ENCODE measurements at places on chromosomes 13 and 19.

DNA sequence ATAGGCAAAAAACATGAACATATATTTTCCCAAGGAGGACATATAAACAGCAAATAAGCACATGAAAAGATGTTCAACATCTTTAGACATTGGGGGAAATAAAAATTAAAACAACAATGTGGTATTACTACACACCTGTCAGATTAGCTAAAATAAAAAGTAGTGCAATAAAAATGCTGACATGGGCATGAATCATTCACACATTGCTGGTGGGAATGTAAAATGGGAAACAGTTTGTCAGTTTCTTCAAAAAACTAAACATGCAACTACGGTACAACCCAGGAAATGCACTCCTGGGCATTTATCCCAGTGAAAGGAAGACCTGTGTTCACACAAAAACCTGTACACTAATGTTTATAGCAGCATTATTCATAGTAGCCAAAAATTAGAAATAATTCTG is 5.3 kb upstream of the SUCLA2 start:
- no peak for DNase-seq

DNA sequence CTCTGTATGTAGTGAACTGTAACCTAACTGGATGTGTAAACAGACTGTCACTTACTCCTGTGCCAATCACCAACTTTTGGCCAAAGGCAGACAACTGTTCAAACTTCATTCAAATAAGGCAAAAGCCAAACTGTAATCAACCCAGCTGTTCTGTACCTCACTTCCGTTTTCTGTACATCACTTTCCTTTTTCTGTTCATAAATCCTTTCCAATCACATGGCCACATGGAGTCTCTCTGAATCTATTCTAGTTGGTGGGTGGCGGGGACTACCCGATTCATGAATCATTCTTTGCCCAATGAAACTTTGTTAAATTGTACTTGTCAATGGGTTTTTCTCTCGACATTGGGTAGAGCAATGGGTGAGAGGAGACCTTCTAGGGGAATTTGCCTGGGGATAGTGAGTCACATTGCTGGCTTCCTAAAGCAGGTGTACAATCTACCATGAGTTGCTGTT is 178.3 kb upstream of the RFC3 start:
- peak; percentile 54 for DNase-seq

DNA sequence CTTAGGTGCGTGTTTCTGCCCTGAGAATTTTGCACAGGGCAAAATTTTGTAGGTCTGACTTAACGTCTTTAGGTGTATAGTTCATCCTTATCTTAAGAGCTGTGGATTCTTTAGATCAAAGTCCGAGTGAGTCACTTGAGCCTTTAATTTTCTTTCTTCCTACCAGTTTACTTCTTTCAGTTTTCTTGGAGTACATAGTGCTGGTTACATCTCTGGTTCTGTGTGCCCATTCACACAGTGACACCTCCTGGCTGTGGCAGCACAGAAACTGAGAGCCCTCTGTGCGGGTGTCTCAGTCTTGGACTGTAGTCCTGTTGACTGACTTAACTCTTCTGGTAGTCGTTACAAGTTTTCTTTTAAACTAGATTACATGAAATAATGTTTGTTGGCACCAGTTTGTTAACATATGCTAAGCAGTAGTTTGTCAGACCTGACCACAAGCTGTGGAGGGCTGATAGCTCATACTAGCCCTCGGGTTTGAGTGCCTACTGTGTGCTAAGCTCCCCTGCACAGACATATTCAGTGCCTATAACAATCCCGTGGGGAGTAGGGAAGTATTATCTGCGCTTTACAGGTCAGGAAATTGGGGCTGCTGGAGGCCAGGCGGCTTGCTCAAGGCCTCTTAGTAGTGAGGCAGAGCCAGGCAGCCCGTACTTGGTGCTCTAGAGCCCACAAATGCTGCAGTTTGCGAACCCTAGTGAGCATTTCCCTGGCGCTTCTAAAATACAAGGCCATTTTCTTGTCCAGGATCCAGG is 1.6 kb downstream of the GATAD2A start:
- peak; percentile 40 for DNase-seq

DNA sequence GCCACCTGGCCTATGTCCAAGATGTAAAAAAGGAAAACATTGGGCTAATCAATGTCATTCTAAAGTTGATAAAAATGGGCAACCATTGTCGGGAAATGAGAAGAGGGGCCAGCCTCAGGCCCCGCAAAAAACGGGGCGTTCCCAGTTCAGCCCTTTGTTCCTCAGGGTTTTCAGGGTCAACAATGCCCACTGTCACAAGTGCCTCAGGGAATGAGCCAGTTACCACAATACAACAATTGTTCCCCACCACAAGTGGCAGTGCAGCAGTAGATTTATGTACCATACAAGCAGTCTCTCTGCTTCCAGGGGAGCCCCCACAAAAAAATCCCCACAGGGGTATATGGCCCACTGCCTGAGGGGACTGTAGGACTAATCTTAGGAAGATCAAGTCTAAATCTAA is 112.5 kb downstream of the ZNF486 start:
- no peak for DNase-seq

Data from stimulated activated CD4-positive, alpha-beta T cell treated with anti-CD3 and anti-CD28 coated beads, Interleukin-15, amount 100 ng/mL, for 48 hours (primary cell).